KG1 (cell line): ENCODE measurements at places on chromosomes 12 and 14.

GRCh38 chr12:3790642-3791041 is 37.7 kb upstream of the CRACR2A start:
- DNase-seq: no peak

- no peak for DNase-seq
These were observed 29.0 kb downstream of the NCOR2 start for GRCh38 chr12:124538194-124539082.

GRCh38 chr14:101116486-101117130 is 213.1 kb upstream of the RTL1 start:
- DNase-seq: no peak

GRCh38 chr12:108302016-108302402 is 37.1 kb downstream of the CMKLR1 start:
- no peak for DNase-seq

DNA sequence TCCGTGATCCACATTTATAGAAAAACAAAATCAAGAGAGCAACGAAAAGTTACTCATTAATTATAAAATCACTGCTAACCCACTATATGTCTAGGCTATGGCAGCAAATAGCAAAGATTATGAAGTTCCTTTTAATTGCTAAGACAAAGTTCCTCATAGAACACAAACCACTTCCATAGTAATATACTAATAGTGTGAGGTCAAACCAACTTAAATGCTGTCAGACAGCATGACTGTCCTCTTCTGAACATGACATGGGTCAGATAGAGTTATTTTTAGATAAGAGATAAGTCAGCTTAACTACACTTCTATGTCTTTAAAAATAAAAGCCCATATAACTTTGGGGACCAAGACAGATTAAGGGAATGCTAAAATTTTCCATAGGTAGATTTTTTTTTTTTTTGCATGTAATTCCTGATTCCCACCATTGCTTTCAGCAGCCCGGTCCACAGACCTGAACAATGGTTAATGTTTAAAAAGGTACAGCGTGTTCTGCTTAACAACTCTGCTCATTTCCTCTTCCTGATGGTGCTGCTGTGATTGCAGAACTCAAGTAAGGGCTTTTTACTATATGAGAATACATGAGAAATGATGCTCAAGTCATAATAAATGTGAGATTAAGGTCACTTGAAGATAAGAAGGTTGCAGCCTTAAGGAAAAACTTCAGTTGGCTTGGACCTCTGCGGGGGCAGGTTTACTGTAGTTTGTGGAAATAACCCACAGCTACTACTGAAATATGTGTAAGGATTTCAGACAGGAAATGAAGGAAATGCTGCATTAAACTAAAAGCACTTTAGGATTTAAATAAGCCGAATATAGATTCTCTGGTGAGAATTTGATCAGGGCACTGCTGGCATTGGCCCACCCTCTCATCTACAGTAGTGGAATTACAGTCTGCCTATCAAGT is 37.7 kb upstream of the DUSP6 start:
- DNase-seq: no peak

DNA sequence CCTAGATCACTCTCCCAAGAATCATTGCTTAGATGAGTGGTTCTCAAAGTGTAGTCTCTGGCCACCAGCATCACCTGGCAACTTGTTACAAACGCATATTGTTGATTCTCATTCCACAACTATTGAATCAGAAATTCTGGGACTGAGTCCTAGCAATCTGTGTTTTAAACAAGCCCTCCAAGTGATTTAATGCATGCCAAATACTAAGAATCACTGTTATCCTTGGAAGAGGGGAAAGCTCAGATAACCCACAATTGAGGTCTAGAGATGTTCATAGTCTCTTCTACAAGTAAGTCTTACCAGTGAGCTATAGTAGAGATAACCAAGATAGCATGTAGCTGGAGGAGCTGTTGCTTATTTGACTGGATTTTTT is 666.6 kb downstream of the DIO2 start:
- DNase-seq: no peak

- no peak for DNase-seq
These were observed 122.8 kb downstream of the AACS start for GRCh38 chr12:125187780-125188741.

DNA sequence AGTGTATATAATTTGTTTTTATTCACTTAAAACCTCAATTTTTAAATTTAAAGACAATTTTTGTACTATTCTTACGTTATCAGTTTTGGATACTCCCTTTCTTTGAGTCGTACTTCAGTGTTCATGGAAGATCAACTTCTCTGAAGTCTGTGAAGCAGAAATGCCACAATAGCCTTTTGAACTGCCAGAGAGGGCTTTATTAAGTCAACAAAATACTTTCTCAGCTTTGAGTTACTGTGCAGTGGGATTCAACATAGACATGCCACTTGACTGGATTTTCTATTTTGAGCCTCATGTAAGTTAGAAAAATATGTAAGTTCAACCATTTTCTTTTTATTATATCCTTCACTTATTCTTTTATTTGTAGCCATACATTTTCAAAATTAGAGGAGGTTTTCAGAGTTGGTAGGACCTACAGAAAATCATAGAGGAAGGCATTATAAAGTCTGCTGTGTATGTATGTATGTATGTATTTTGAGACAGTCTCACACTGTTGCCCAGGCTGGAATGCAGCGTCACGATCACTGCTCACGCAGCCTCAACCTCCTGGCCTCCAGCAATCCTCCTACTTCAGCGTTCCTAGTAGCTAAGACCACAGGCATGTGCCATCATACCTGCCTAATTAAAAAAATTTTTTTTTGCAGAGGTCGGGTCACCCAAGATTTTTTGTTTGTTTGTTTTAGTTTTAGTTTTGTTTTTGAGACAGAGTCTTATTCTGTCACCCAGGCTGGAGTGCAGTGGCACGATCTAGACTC is 31.3 kb upstream of the BCAT1 start:
- no peak for DNase-seq

DNA sequence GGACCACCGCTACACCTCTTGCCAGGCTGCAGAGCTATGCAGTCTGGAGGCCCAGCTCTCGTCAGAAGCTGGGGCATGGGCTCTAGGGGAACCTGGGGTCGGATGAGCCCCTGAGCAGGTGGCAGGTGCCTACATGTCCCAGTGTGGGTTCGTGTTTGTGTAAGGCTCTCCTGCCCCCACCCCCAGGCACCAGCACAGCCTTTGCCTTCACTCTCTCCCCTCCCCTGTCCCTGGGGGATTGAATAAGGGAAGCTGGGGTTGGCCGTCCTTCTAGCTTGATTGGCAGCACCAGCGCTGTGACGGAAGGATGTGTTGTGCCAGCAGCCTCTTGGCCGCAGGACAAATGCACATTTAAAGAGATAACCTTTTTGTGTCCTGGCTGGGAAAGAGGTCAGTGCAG is 34.8 kb upstream of the TSPAN9 start:
- DNase-seq: no peak

DNA sequence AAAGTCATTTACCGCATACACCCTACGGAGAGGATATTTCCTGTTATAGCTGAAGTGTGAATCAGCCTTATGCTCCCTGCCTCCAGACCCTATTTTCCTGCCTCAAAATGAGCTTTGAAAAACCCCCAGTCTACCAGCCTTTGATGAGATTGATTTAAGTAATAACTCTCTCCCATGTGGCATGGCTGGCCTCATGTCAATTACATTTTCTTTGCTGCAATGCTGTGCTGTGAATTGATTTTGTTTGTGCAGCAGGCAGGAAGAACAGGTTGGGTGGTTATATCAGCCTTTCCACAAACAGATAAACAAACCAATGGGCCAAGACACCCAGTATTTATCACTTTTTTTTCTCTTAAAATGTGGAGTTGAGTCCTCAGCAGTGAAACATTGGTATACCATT is 1105.5 kb upstream of the TMEM132C start:
- no peak for DNase-seq

DNA sequence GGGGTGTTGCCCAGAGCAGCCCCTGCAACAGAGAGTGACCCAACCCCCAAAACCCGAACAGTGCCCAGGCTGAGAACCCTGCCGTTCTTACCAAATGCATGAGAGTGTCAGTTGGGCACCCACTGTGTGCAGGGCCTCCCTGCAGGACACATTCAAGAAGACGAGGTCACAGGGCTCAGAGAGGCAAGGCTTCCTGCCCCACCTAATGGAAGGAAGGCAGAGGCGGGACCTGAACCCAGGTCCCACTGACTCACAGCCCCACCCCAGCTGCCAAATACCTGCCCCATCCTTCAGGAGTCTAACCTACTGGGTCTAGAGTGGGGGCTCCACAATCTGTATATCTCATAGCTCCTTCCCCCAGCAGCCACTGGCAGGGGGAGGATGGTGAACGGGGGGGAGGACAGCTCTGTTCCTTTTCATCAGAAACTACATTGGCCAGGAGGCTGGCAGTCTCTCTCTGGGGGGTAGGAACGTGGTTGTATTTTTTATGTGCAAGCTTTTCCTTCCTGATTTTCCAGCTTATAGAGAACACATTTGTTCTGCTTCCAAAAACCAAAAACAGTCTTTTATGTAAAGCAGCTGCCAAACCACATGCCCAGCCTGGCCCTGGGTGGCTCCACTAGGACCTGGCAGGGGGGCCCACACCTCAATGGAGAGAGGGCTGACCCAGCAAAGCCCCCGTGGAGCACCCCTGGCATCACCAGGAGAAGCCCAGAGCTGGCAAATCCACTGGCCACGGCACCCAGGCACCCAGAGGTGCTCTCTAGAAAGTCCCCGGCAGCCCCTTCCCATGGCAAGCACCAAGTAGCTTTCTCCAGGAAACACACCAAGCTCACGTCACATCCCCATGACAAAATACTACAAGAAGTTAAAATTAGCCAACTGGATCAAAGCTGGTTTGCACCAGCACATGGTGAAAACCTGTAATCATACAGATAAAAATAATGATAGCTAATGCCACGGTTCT is 17.0 kb downstream of the NCOR2 start:
- DNase-seq: peak; percentile 62

DNA sequence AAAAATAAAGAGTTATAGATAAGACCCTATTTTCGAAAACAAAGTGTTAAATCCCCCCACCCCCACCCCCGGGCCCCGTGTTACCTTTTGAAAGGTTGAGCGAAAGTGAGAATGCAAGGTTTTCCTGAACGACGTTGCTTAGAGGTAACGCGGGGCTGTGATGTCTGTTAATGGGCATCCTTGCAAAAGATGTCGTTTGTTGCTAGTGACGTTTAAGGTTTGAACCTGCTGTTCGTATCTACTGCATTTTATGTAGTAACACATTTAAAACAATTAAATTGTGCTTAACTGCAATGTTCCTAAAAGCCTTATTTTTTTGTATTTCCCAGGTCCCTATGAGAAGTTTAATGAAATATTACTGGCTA is 1.2 kb downstream of the CPSF6 start:
- no peak for DNase-seq

GRCh38 chr12:96329545-96329944 is 70.7 kb downstream of the CDK17 start:
- no peak for DNase-seq

DNA sequence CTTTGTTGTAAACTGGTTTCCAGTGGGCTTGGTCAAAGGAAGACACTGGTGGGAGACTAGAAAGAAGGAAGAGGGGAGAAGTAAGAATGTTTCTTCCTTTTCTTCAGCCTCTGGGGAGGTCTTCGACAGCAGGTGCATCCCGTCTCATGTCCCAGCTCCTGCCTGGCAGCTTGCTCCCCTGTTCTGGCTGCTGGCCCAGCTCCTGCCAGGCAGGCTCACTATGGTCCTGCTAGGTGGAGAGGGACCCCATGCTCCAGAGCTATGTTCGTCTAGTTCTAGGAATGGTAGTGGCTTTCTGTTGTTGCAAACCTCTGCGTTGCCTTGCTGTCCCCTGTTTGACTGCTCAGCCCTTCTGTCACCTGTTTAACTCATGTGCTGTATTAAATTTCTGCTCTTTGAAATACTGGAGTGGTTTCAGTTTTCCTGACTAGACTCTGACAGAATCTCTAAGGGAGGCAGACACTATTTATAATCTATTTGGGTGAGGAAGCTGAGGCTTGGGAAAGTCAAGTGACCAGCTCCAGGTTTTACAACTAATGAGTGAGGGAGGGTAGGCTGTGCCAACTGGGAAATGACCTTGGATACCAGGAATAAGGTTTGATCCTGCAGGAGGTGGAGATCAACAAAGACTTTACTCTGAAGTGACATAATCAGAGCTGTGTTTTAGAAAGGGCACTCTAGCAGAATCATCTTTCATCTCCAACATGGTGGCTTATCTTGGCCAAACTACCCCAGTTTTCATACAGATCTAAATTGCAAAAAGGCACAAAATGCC is 94.7 kb upstream of the DDHD1 start:
- DNase-seq: no peak

- no peak for DNase-seq
These were observed 88.7 kb upstream of the GRIP1 start for GRCh38 chr12:66767536-66767935.

DNA sequence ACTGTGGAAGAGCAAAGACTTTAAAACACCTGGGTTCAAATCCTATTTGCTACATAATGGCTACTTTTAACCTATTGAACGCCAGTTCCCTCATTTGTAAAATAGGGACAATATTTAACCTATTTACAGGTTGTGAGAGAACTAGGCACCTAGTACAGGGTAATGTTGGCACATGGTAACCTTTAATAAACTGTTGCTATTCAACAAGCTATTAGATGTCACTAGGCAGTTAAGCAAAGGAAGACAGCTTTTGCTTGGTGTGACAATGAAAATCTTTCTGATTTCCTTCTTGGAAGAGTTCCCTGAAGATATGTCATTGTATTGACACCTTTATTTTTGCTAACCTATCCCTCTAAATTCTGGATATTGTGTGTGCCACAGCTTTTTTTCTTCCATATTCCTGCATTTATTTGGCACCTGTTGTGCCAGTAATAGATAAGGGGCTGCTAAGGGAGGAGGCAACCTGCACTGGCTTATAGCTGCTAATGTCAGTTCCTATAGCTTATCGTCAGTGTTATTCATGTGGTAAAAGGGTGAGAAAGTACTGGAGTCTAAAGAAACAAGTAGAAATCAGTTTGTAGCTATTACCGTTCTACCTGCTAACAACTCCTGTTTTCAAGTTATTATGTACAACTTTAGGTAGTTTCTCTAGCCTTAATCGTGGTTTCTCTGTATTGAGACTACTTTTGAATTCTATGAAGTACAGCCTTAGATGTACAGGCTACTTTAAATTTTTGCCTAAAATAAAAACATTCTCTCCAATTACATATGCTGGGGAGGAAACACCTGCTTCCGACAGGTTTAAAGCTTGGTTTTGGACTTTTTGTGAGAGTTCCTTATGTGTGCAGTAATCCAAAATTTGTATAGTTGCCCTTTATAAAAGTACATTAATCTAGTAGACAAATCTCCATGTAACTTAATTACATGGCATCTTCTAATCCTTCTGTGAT is 24.3 kb downstream of the HIF1A start:
- no peak for DNase-seq

DNA sequence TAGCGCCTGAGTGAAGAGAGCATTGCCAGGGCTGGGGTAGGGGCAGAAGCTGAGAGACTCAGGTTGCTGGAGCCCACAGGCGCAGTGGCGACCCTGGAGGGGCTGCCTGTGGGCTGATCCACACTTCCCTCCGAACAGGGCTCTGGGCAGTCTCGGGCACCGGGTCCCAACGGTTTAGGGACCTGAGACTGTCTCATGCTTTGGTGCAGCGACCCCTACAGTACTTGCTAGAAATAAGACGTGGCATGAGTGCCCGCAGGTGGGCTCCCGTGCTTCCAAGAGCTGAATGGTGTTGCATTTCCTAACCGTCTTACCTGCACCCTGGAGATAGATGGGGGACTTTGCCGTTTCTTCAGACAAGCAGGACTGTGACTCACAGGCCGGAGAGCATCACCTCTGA is 57.4 kb downstream of the AACS start:
- DNase-seq: no peak

GRCh38 chr12:93167841-93168492 is 209.8 kb upstream of the NUDT4 start:
- no peak for DNase-seq

- no peak for DNase-seq
These were observed 124.8 kb downstream of the GLT1D1 start for GRCh38 chr12:128978067-128978466.
